ENCODE measurements at places on chromosomes 7 and 10.

DNA sequence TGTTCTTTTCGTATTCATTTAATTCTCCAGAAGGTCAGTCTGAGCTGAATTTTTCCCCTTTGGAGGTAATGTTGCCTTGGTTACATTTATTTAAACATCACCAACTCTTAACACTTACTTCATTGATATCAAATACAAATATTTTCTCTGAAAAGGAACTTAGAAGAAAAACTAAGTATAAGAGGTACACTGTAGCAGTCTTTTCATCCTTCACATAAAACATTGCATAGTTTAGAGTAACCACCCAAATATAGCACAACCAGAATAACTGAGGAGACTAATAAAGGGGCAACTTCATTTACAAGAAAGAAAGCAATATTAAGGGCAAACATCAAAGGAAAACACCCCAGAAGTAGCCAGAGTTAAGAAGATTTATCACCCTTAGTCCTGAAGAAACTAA, 1115.0 kb upstream of the POT1 start:
- DNase-seq, result no peak

DNA sequence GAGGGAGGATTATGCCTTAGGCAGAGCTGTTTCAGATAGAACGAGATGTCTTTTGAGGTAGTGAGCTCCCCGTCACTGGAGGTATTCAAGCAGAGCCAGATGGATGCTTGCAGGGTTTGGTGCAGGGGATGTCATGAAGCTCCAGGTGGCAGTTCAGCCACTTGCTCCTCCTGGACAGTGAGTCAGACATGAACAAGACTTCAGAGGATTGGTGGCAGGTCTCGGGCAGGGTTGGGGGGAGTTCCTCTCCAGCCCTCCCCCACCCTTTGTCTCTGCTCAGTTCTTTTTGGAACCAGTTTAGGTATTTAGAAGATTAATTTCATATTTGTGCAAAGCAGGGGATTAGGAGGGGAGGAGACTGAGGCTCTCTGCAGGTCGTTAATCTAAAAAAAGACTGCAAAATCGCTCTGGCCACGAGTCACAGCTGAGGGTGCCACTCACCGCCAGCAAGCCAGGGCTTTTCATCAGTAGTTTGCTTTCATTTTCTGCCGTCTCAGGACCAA, 21.5 kb upstream of the MYL10 start:
- no peak for DNase-seq

DNA sequence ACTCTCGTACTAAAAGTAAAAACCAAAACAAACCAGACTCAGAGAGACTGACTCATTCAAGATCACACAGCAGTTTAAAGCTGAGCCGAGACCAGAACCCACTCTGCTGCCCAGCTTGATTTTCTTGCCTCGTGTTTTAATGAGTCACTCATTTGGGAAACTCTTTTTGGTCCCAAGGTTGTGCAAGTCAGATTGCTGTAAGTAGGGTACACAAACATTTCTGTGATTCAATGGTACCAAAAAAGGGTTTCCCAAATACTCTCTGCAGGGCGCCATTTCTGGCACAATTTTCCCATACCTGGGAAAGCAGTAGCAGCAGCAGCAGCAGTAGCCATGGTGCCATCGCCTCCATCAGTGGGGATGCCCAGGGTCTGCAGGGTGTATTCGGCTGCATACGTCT, 69.9 kb downstream of the ASAH2B start:
- no peak for DNase-seq

GRCh38 chr10:65358565-65358964, 1567.3 kb upstream of the LRRTM3 start:
- DNase-seq, result no peak

DNA sequence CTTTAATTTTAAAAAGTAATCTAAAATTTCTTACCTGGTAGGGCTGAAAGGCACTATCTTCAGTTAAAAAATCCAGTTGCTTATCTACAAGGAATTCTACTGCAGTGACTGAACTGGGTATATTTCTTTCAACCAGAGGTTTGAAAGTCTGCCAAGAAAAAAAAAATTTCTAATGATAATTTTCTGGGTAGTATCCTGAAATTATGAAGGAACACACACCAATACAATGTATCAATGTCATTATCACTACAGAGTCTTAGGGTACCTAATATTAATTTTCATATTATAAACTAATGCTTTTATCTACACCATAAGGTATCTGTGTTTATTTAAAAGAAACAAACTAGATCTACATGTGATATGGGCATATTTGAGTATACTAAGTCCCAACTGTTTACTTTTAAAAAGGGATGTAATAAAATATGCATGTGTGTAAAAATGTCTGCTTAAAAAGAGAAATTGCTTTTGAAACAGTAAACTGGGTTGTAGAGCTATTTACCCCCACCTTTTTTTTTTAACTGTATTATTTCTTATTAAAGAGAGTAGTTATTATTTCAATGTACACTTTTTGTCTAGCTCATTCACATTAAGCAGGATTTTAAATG, 131.6 kb downstream of the NRBF2 start:
- DNase-seq, result no peak

- DNase-seq, result no peak
These were observed 16.9 kb upstream of the STMP1 start for GRCh38 chr7:135645296-135645904.

All from activated T-helper 9 cell treated with anti-CD3 and anti-CD28 coated beads, Interleukin-2, amount 50 U/mL, for 16 hours (primary cell).